Astrocyte (in vitro differentiated cells and primary cell): ENCODE measurements at places on chromosomes 7 and 10. TPM values are rescaled to one million over a fixed set of nuclear protein-coding genes. Genes with fewer than 3 reads are reported as not detected.
A peak's percentile ranks its signal among the peaks of the same experiment; 100 is the strongest.

- DNase-seq, result peak; percentile 62
Measured at GRCh38 chr10:116732573-116732972, 9.8 kb downstream of the HSPA12A start.

DNA sequence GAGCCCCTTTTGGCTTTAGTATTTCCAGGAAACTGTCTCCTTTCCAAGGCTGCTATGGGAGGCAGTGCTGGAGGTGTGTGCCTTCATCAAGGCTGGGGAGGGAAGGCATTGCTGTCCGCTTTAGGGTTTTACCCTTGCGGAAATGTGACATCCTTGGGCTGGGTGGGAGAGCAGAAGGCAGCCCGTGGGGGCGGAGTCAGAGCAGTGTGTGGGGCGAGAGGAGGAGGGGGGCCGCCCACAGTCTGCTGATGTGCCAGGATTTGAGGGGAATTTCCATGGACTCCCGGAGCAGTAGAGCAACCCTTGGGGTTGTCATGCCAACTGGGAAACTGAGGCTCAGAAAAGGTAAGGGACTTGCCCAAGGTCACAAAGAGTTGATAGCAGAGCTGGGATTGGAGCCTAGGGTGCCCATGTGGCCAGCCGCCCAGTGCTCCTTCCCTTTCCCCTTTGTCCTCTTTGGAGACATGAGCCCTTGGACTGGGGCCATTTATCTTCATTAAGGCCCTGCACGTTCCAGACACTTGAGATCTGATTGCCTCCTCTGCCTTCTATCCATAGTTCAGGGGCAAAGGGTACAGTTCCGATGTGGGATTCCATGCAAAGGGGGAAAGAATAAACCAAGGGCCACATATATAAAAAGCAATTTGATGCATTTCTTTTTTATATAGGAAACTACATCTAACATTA is 22.2 kb downstream of the TSPAN15 start:
- DNase-seq, result no peak

- no peak for DNase-seq
Measured at GRCh38 chr7:157896774-157897555, 560.2 kb downstream of the DNAJB6 start.

GRCh38 chr10:74839708-74840107 is 13.3 kb downstream of the KAT6B start:
- DNase-seq, result no peak

DNA sequence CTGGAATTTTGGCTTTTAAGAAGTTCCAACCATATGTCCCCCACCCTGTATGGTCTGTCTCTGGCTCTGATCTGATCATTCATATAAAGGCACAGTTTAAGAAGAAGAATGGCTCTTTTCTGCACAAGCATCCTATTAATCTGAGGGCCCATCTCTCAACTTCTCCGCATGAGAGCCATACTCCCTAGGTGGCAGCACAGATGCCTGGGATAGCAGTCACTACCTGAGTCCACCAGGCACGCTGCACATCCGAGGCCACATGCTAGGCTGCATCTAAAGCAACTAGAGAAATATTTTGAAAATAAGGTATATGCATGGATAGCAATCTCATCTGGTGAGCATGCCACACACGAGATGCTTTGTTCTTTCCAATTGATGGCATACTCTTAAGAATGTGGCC is 565.5 kb downstream of the PARD3 start:
- no peak for DNase-seq

Gene PTF1A
- total RNA-seq, result not detected in 2 replicates

- DNase-seq, result peak; percentile 28
Measured at GRCh38 chr10:117004227-117005025, 561 bp downstream of the SHTN1 start.

- no peak for DNase-seq
Measured at GRCh38 chr10:102832987-102833386, 4.2 kb downstream of the CYP17A1 start.

Gene OR2A12
- total RNA-seq, result not detected in 2 replicates

Gene NCF1
- total RNA-seq, result not detected in 2 replicates

Gene GNA12
- total RNA-seq, result 67.2 and 72.7 TPM in 2 replicates

Gene SEMA3E
- total RNA-seq, result 3.7 and 4.6 TPM in 2 replicates

DNA sequence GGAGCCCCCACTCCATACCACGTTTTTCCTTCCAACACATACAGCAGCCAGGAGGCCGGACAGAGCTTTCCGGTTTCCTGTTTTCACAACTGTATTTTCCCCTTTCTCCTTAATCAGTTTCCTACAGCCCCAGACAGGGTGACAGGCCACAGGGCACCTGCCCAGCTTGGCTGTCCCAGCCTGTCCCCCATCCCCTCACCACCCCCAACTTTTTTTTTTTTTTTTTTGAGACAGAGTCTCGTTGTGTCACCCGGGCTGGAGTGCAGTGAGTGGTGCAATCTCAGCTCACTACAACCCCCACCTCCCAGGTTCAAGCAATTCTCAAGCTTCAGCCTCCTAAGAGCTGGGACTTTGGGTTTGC is 10.3 kb upstream of the HSPB1 start:
- DNase-seq, result no peak

Gene WNT2
- 0.07 and 0.24 TPM in 2 replicates for total RNA-seq

Gene GATA3
- total RNA-seq, result 11.8 and 17.6 TPM in 2 replicates

GRCh38 chr10:28940158-28940888 is 263.0 kb downstream of the BAMBI start:
- no peak for DNase-seq

DNA sequence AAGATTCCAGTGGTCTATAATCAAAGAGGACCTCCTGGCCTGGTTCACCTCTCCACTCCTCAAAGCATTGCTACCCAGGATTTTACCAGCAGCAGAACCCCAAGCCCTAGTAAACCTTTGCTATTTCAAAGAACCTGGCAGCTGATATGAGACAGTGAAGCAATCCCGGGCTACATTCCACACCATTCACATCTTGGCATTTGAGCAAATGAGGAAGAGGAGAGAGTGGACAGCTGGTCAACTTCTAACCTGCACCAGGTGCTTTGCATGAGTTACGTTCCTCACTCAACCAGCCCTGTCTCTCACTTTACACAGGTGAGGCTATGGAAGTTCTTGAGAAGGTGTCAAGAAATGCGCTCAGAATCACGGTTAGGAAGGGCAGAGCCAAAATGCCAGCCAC is 1.1 kb downstream of the CCDC3 start:
- no peak for DNase-seq

- DNase-seq, result no peak
Measured at GRCh38 chr10:121543545-121543944, 54.7 kb downstream of the FGFR2 start.

DNA sequence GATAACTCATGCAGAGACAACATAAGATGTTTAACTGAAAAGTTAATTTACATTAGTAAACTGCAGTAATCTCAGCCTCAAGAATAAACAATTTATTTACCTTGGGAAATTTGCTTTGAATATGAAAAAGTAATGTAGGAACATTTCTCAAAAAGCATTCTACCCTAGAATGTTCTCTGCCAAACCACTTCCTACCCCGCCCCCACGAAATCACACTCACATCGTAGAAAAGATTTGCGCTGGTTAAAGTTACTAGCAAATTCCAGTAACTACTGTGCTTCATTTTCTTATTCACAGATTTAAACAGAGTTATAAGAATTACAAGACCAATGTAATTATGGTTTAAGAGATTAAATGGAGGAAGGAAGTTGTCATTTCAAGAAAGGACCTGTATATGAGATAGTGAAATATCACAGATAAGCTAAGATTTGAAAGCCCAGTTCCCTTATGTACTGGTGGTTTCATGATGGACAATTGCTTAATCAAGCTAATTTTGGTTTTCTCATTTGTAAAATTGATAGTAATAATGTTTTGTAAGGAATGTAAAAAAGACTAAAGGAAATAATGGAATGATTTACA is 175.4 kb downstream of the GNAI1 start:
- DNase-seq, result peak; percentile 7

Gene IFRD1
- 101 TPM in 2 replicates for total RNA-seq
